ENCODE measurements at places on chromosomes 11 and 22.

DNA sequence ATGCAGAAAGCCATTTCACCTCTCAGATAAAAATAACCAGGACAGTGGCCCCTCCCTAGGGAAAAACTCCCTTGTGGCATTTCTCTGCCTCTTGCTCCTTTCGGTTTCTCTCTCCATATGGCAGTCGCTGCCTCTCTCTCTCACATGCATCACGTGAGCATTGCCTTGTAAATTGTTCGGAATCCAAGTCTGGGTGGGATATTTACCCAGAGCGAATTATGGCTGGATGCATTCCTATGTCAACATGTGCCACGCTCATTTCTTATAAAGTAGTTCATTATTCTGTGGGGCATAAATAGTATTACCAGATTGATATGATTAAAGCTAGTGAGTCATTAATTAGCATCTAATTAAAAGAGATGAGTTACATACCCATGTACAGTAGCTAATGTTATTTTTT is 392.9 kb downstream of the INSC start:
- DNase-seq: no peak

GRCh38 chr22:36549033-36549432 is 20.1 kb upstream of the EIF3D start:
- DNase-seq: no peak

DNA sequence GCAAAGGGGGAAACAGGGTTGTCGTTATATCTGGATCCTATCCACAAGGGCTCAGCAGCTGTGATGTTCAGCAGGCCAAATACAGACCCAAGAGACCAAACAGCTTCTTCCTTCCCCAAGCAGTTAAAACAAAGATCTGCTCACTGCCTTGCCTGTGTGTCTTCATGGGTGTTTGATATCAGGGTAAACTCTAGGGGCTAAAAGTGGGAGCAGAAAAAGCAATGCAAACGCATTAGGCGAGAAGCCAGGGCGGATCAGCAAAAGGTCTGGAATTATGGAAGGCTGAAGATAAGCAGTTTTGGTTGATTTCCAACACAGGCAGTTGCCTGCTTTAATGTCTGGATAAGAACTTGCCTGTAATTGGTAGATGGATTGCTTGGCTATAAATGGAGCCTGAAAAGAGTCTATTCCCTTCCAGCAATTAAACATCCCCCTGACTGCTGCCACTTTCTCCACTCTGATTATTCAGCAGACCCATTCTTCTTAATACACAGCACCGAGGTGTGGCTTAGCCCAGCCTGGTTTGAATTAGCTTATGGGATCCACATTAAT is 126.3 kb downstream of the COMMD9 start:
- no peak for DNase-seq

- DNase-seq: no peak
Observed at GRCh38 chr11:98155696-98156095, 865.1 kb upstream of the CNTN5 start.

DNA sequence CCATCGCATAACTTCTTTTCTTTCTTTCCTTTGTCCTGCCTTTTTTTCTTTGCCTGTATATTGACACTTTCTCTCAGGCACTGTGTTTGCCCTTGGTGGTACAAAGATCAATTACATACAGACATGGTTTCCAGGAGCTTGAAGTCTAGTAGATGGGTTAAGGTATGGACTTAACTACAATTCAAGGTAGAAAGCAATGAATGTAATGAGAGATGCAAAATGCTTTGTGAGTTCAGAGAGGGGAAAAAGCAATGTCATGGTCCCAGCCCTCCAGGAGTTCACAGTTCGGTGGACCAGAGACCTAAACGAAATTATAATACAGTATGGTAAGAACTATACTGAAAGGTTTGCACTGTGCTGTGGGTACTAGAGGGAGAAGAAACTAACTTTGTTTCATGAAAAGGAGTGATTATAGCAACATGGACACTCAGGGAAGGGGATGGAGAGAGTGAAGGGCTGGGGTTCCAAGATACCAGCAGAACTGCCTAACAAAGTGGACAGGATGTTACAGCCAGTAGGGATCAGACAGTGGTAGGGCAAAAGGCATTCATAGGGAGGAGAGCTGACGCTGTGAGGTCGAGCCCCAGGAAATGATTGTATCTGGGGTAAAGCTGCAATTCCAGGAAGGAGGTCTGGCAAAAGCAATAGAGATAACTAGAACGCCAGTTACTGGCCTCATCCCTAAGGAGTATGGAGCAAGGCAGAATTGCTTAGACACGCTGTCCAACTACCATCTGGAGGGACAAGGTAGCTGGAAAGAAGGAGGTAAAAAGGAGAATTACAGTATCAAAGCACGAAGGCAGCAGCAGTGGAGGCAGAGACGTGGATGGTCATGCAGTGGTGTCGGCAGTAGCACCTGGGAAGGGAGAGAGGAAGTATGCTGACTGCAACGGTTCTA is 158.3 kb upstream of the MTMR2 start:
- no peak for DNase-seq

GRCh38 chr11:78423241-78423640 is 5.6 kb upstream of the GAB2 start:
- DNase-seq: no peak

DNA sequence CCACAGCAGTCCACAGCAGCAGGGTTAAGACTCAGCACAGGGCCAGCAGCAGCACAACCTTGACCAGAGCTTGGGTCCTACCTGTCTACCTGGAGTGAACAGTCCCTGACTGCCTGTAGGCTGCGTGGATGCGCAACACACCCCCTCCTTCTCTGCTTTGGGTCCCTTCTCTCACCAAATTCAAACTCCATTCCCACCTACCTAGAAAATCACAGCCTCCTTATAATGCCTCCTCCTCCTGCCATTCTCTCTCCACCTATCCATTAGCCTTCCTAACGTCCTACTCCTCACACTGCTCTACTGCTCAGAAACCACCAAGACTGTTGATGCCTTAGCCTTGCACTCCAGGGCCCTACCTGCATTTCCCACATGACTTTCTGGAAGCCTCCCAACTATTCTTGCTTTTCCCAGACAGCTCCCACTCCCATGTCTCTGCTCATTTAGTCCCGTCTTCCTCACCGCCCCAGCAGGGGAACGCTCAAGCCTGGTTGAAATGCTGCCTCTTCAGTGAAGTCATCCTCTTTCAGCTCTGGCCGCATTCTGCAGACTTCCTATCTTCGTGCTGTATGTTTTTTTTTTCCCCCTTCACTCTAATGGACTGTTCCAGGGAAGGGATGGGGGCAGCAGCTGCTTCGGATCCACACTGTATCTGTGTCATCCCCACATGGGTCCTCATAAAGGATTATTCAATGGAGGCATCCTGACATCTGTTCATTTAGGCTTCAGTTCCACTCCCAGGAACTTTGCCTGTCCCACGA is 3.3 kb downstream of the IL18BP start:
- no peak for DNase-seq

- no peak for DNase-seq
Observed at GRCh38 chr11:96141626-96142025, 201.4 kb downstream of the MAML2 start.

DNA sequence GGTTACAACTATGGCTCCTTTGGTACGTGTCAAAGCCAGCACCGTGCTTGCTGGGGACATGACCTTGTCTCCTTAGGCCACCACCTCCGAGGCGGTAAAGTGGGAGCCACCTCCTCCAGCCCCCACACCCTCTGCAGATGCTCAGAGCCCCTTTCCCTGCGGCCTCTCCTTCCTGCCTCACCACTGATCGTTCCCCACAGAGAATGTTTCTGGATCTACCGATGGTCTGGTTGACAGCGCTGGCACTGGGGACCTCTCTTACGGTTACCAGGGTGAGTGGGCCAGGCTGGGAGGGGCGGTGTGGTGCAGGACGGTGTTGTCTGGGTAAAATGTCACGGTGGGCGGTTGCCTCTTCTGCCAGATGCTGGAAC is 8.9 kb downstream of the SIDT2 start:
- DNase-seq: no peak

- no peak for DNase-seq
Observed at GRCh38 chr22:36636916-36637315, 66.6 kb downstream of the CACNG2 start.

- DNase-seq: no peak
Observed at GRCh38 chr11:68936358-68936636, 32.6 kb downstream of the IGHMBP2 start.

- no peak for DNase-seq
Observed at GRCh38 chr11:47187723-47188122, 1.5 kb upstream of the PACSIN3 start.

GRCh38 chr11:17547932-17548331 is 873 bp downstream of the OTOG start:
- no peak for DNase-seq

- no peak for DNase-seq
Observed at GRCh38 chr11:110293389-110293788, 3.0 kb downstream of the RDX start.

DNA sequence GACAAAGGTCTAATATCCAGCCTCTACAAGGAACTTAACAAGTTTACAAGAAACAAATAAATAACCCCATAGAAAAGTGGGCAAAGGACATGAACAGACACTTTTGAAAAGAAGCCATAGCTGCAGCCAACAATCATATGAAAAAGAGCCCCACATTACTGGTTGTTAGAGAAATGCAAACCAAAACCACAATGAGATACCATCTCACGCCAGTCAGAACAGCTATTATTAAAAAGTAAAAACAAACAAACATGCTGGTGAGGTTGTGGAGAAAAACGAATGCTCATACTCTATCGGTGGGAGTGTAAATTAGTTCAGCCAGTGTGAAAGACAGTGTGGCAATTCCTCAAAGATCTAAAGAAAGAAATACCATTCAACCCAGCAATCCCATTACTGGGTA is 5.6 kb upstream of the SLC22A25 start:
- no peak for DNase-seq

DNA sequence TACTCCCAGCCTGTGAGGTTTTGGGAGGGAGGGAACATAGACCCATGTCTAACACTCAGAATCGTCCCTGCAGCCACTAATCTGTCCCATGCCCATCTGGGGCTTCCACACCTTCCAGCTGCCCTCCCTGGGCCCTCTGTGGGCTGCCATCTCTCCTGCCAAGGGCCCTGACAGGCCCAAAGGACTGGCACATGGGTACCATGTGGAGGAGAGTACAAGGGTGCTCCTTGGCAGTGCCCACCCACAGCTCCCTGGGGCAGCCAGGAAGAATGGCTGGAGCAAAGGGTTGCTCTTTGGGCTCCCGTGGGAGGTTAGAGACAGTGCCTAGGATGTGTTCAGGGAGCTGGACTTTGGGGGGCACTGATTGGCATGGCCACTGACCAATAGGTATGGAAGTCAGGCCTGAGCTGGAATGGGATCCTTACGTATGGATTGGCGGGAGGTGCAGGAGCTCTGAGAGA is 56.8 kb downstream of the CD82 start:
- no peak for DNase-seq

- no peak for DNase-seq
Observed at GRCh38 chr11:118979434-118979833, 7.9 kb downstream of the FOXR1 start.

- DNase-seq: no peak
Observed at GRCh38 chr11:10506008-10506370, 35.0 kb downstream of the RNF141 start.

- DNase-seq: no peak
Observed at GRCh38 chr22:37187891-37188761, at the start of gene C1QTNF6. Gene C1QTNF6 (minus strand): TSS chr22:37188247. CDS start chr22:37188213, 34 bp downstream.

- no peak for DNase-seq
Observed at GRCh38 chr11:128462922-128463321, 124.4 kb downstream of the ETS1 start.

- no peak for DNase-seq
Observed at GRCh38 chr11:129840236-129840635, 24.6 kb downstream of the TMEM45B start.

DNA sequence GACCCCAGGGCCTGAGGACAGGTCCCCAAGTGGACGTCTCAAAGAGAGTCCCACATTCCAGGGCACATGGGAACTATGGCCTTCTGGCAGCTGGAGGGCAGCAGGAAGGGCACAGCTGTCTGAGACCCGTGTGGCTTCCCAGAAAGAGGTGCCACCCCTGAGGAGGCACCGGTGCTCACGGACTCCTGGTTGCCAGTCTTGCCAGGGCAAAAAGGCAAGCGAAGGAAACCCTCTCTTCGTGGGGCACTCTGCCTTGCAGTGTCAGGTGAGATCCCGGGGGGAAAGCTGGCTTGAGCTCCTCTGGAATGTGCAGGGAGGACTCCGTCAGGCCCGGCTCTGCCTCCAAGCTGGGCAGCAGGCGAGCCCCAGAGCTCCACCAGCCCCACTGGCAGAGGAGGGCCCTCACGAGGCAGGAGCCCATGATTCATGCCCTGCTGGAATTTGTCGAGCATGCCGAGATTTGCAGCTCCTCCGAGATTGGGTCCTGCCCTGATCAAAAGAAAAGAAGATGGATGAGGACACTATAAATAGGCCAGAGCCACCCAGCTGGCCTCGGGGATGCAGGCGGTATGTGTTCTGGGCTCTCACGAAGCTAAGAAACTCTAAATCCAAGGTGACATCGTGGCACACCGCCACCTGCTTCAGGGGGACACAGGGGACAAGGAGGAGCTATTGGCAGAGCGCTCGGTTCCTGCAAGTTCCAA is 9.9 kb upstream of the CELSR1 start:
- DNase-seq: no peak

- DNase-seq: no peak
Observed at GRCh38 chr11:68446046-68446725, 14.4 kb upstream of the PPP6R3 start.

DNA sequence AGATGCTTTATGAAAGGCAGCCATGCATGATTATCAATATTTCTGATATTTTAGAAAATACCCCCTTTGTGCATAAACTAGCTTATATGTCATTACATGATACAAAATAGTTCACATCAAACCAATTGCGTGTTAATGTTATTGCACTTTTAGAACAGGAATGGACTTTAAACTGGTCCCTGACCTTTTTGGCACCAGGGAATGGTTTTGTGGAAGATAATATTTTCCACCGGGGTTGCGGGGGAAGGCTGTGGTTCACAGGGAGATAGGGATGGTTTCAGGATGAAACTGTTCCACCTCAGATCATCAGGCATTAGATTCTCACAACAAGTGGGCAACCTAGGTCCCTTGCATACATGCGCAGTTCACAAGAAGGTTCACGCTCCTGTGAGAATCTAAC is 16.5 kb upstream of the LGR4 start:
- no peak for DNase-seq

DNA sequence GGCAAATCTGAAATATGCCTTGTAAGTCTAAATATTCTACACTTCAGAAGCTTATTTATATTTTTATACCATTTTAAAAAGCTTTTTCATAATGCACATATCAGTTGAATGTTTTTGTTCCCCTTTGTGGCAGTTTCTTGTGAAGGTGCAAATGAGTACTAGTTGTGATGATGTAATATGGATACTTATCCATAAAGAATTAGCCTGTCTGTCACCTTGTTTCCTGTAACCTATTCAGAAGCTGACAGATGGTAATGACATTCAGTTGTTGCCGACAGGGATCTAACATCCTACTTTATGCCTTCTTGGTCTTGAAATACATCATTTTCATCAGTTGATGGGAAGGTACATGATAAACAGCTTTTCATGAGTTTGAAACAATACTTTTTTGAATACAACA is 2.9 kb downstream of the QSER1 start:
- no peak for DNase-seq

DNA sequence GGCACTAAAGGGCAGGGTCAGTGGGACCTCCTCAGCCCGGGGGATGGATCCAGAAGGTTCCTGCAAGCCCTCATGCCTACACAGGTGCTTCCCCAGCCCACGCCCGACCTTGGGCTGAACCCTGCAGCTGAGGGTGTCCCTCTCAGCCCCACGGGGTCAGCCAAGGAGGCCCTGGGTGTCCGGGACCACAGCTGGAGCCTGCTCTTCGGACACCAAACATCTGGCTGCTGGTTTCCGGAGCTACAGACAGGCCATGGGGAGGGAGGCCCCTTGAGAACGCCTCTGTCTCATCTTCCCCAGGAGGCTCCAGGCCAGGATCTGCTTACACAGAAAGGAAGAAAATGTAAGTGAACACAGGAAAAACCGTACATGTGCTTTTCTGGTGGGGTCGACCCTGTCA is 355.7 kb downstream of the MN1 start:
- no peak for DNase-seq

- no peak for DNase-seq
Observed at GRCh38 chr11:95802806-95803205, 12.5 kb downstream of the CEP57 start.

All from NCI-H187 treated with DMSO at 0.1 percent for 48 hours (cell line).